ENCODE measurements at places on chromosomes 12 and 14. TPM values are rescaled to one million over a fixed set of nuclear protein-coding genes. Genes with fewer than 3 reads are reported as not detected.

Gene SDSL
- total RNA-seq = not detected

Gene OASL
- total RNA-seq = 19.3 TPM

Gene CLEC9A
- total RNA-seq = not detected

Gene RFX4
- not detected for total RNA-seq

Gene RDH11
- total RNA-seq = 26.7 TPM

Gene PABPN1
- total RNA-seq = 188 TPM

GRCh38 chr14:96710060-96710666 lies 87.0 kb upstream of the VRK1 start:
- peaks cover 7% of the 10 kb centered on the region for H3K27me3 ChIP-seq
- H3K4me1 ChIP-seq = no peaks in the 10 kb centered on the region
- no peak for DNase-seq
- H3K27ac ChIP-seq = no peak overlapping the region

GRCh38 chr12:58395470-58395869 lies 454.1 kb downstream of the ATP23 start:
- no peak for DNase-seq
- H3K27me3 ChIP-seq = no peaks in the 10 kb centered on the region
- no peak overlapping the region for H3K4me3 ChIP-seq
- no peaks in the 10 kb centered on the region for H3K36me3 ChIP-seq

- DNase-seq = peak; percentile 8
- H3K4me1 ChIP-seq = peaks cover 53% of the 10 kb centered on the region
- peak overlapping the region; percentile 92 for H3K4me3 ChIP-seq
- H3K27me3 ChIP-seq = no peaks in the 10 kb centered on the region
- H3K36me3 ChIP-seq = no peaks in the 10 kb centered on the region
Measured at GRCh38 chr12:22333186-22333712, 1.3 kb downstream of the ST8SIA1 start.

DNA sequence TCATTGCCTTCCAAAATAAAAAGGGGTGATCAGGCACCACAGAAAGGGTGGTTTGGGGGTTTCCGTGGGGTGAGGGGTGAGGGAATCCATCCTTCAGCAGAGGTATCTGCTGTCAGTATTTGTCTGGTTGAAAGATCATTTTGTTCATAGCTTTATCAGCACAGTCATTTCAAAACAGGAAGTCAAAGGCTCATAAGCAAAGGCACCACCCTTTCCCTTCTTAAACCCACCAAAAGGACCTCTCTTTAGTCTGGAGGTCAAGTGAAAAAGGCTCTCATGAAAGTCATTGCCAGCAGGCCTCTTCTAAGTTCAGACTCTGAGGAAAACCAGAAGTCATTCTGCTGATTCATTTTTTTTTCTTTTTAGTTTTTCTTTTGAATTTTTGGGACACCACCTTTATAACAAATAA lies 6.2 kb downstream of the CHST11 start:
- peak overlapping the region; percentile 97 for H3K4me3 ChIP-seq
- peak; percentile 55 for DNase-seq
- peaks cover 86% of the 10 kb centered on the region for H3K4me1 ChIP-seq
- H3K27ac ChIP-seq = peak overlapping the region; percentile 88

- H3K27me3 ChIP-seq = no peaks in the 10 kb centered on the region
- DNase-seq = no peak
- H3K36me3 ChIP-seq = no peaks in the 10 kb centered on the region
- no peak overlapping the region for H3K4me3 ChIP-seq
- no peak overlapping the region for H3K27ac ChIP-seq
- no peaks in the 10 kb centered on the region for H3K4me1 ChIP-seq
Measured at GRCh38 chr14:105710119-105711043, 184.0 kb downstream of the TMEM121 start.

DNA sequence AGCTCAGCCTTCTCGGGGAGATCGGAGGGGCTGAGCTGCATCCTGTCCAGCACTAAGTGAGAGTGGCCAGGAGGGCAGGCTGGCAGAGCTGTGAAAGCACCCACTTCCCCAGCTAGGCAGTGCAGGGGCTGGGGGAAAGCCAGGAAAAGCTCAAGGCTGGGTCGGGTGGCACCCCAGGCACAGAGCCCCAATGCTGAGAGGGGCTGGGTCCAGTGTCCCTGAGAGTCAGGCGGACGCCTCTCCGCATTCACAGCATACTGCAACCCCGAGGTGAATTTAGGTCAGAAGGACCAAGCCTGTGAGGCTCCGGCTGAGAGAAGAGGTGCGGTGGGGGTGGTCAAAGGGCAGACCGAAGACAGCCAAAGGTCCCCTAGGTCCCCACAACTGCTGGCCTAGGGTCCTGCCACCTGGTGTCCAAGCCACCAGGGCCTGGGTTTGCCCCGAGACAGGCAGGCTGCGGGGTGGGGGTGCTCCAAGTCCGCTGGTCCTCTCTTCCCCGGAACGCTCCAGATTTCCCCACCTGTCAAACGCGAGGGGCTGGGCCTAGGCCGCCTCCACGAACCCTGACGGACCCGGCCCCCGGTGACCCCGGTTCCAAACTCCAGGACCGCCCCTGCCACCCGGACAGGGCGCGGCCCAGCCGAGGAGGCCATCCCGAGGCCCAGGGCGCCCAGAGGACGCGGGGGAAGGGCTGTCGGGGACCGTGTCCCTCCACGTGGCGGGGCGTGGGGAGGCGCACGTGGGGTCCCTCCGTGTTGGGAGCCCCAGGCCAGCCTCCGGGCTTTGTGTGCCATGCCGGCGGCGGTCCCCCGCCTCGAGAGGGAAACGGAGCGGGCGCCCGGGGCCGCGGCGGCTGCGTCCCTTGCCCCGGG lies 527 bp downstream of the CAMKK2 start:
- no peaks in the 10 kb centered on the region for H3K36me3 ChIP-seq
- H3K4me1 ChIP-seq = peaks cover 32% of the 10 kb centered on the region
- DNase-seq = no peak
- H3K27ac ChIP-seq = peak overlapping the region; percentile 14
- peak overlapping the region; percentile 68 for H3K4me3 ChIP-seq

GRCh38 chr14:94702629-94703028 lies 67.3 kb downstream of the GSC start:
- no peaks in the 10 kb centered on the region for H3K4me1 ChIP-seq
- no peak overlapping the region for H3K4me3 ChIP-seq

- DNase-seq = no peak
- no peak overlapping the region for H3K27ac ChIP-seq
- H3K27me3 ChIP-seq = peaks cover 4% of the 10 kb centered on the region
- no peaks in the 10 kb centered on the region for H3K36me3 ChIP-seq
- H3K4me1 ChIP-seq = no peaks in the 10 kb centered on the region
Measured at GRCh38 chr12:107196681-107197080, 103.3 kb upstream of the CRY1 start.

GRCh38 chr14:20412411-20412810 lies 890 bp downstream of the TEP1 start:
- peaks cover 18% of the 10 kb centered on the region for H3K4me1 ChIP-seq
- peaks cover 12% of the 10 kb centered on the region for H3K36me3 ChIP-seq
- H3K4me3 ChIP-seq = peak overlapping the region; percentile 96

DNA sequence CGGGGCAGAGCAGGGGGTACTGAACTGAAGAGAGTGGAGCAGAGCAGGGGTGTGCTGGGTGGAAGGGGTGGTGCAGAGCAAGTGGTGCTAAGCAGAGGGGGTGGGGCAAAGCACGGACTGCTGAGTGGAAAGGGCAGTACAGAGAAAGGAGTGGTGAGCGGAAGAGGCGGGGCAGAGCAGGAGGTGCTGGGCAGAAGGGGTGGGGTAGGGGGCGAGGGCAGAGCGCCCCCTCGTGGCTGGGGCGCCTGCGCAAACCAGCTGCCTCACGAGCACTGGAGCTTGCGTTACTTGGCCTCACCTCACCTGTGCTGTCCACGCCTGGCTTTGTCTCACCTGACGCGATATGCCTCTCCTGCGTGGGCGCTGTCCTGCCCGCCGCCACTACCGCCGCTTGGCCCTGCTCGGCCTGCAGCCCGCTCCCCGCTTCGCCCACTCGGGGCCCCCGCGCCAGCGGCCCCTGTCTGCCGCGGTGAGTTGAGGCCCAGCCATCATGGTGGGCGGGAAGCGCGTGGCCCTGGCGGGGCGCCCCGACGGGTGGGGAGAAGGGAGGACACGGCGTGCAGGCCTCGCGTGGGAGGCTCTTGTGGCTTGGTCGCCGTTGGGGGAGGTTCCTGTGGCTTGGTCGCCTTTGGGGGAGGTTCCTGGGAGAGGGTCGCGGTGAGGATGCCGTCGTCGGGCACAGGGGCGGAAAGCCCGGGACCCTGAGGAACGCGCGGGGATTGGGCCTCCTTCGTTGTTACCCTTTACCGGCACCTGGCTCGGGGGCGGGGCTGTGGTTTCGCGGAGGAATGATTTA lies at the start of gene COX8C:
TSS of gene COX8C (plus strand) at position 257 of the 796 bp plus-strand sequence. CDS start at position 344, 87 bp downstream.
- no peaks in the 10 kb centered on the region for H3K36me3 ChIP-seq
- H3K27ac ChIP-seq = no peak within 1 kb of the TSS
- DNase-seq = no peak
- H3K27me3 ChIP-seq = peaks cover 9% of the 10 kb centered on the region

- H3K4me1 ChIP-seq = no peaks in the 10 kb centered on the region
- no peak for DNase-seq
- no peak overlapping the region for H3K4me3 ChIP-seq
- H3K27me3 ChIP-seq = no peaks in the 10 kb centered on the region
- H3K36me3 ChIP-seq = no peaks in the 10 kb centered on the region
Measured at GRCh38 chr12:28618772-28619171, 428.5 kb downstream of the CCDC91 start.

DNA sequence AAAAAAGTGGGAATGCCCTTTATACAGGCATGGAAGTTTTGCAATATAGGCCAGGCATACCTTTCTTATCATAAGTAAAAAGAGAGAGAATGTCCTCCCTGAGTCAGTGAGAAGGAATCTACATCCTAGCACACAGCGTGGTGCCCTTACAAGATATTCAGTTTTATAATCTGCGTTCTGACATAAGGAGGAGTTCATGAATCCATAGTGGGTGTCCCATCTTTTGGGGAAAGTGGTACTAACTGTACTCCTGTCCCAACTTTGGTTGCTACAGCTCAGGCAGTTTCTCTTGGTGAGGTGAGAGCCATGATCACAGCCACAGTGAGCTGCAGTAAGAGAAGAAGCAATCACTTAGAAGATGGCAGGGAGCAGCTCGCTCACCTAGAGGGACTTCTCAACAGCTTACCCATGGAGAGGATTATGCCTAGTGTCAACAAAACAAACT lies 332.9 kb downstream of the BCAT1 start:
- H3K4me3 ChIP-seq = no peak overlapping the region
- no peak for DNase-seq
- no peaks in the 10 kb centered on the region for H3K4me1 ChIP-seq
- no peaks in the 10 kb centered on the region for H3K27me3 ChIP-seq

- no peaks in the 10 kb centered on the region for H3K27me3 ChIP-seq
- DNase-seq = no peak
- no peaks in the 10 kb centered on the region for H3K4me1 ChIP-seq
- no peak overlapping the region for H3K4me3 ChIP-seq
- peaks cover 26% of the 10 kb centered on the region for H3K36me3 ChIP-seq
Measured at GRCh38 chr12:26617513-26617912, 215.5 kb downstream of the ITPR2 start.

- no peaks in the 10 kb centered on the region for H3K4me1 ChIP-seq
- H3K36me3 ChIP-seq = no peaks in the 10 kb centered on the region
- no peak for DNase-seq
- no peak overlapping the region for H3K27ac ChIP-seq
- H3K4me3 ChIP-seq = no peak overlapping the region
Measured at GRCh38 chr12:112788205-112788604, 3.3 kb upstream of the RPH3A start.

DNA sequence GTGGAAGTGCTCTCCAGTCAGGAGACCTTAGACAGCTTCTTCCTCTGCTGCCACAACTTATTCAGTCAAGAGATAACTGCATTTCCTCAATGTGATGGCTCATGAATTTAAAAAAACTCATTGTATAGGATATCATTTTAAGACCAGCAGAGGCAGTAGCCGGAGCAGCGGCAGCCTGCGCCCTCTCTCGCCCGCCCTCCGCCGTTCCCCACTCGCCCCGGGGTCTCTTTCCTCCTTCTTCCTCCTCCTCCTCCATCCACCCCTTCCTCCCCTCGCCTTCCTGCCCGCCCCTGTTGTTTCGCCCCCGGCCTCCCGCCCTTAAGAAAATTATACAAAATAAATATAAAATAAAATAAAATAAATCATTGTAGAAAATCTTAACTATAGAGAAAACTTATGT lies 687.6 kb downstream of the FLRT2 start:
- no peaks in the 10 kb centered on the region for H3K4me1 ChIP-seq
- H3K27me3 ChIP-seq = no peaks in the 10 kb centered on the region
- no peak for DNase-seq
- H3K4me3 ChIP-seq = no peak overlapping the region

- H3K4me1 ChIP-seq = no peaks in the 10 kb centered on the region
- no peak overlapping the region for H3K4me3 ChIP-seq
- no peak overlapping the region for H3K27ac ChIP-seq
- H3K36me3 ChIP-seq = peaks cover 5% of the 10 kb centered on the region
- no peaks in the 10 kb centered on the region for H3K27me3 ChIP-seq
Measured at GRCh38 chr14:71527838-71528237, 404.4 kb upstream of the RGS6 start.

GRCh38 chr12:66697404-66697803 lies 18.5 kb upstream of the GRIP1 start:
- no peaks in the 10 kb centered on the region for H3K36me3 ChIP-seq
- H3K4me3 ChIP-seq = no peak overlapping the region
- H3K27ac ChIP-seq = no peak overlapping the region
- peaks cover 4% of the 10 kb centered on the region for H3K27me3 ChIP-seq

- no peak overlapping the region for H3K27ac ChIP-seq
- no peaks in the 10 kb centered on the region for H3K4me1 ChIP-seq
- no peak overlapping the region for H3K4me3 ChIP-seq
- DNase-seq = no peak
Measured at GRCh38 chr12:68568922-68569569, 41.7 kb upstream of the RAP1B start.

GRCh38 chr14:65044596-65044959 lies 57.7 kb downstream of the MAX start:
- H3K36me3 ChIP-seq = peaks cover 23% of the 10 kb centered on the region
- H3K4me1 ChIP-seq = peaks cover 6% of the 10 kb centered on the region
- DNase-seq = no peak
- no peak overlapping the region for H3K27ac ChIP-seq

DNA sequence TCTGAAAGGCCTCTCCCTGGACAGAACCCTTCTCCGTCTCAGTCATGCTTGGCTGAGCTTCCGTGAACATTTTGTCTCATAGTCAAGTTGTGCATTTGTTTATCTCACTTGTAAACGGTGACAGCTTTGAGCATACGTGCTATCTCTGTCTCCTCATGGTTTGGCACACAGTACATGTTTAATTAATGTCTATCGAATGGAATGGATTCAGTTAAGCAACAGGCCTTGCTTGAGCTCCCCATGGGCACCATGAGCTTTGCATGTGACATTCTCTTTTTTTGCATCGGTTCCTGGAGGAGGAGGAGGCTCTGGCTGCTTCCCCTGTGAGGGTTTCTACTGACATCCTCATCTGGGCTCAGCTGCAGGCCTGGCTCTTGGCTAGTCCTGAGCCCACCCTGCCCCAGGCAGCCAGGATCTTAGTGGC lies 80.0 kb downstream of the PRIMA1 start:
- no peak for DNase-seq
- H3K36me3 ChIP-seq = no peaks in the 10 kb centered on the region
- no peaks in the 10 kb centered on the region for H3K27me3 ChIP-seq

DNA sequence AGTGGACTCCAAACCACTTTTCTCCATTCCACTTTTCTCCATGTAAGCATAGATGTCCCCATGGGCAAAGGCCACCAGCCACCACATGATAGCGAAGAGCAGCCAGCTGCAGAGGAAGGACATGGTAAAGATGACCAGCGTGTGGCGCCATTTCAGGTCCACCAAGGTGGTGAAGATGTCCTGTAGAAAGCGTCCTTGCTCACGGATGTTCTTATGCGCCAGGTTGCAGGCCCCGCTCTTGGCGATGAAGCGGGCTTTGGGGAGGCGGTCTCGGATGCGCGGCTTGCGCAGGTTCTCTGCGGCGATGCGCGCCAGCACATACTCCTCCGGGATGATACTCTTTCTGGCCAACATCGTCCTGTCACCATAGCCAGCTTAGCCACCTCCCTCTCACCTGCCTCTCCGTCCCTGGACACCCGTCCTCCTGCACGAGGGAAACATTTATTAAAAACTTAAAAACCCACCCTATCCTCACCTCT lies 1.2 kb downstream of the KCNJ8 start:
- H3K36me3 ChIP-seq = no peaks in the 10 kb centered on the region
- H3K4me1 ChIP-seq = peaks cover 4% of the 10 kb centered on the region

Data from CD4-positive, CD25-positive, alpha-beta regulatory T cell (primary cell).